ENCODE measurements at places on chromosomes 2 and 18.

DNA sequence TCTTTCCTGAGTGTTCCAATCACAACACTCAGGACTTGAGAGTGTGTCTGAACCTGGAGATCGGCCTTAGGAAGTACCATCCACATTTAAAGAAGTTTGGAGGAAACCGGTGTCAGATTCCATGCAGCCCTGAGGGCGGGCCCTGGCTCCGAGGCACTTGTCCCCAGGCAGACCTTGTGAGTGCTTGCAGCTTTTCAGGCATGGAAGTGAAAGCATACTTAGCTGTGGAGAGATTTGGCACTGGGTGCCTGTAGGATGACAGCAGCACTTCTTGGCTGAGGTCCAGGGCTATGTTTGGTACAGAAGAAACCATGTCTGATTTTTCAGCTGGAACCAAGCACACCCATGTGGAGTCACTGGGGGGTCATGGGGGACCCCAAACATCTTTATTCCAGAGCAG lies 230.8 kb downstream of the SEPTIN10 start:
- DNase-seq = no peak

GRCh38 chr2:41379496-41380221 lies 668.2 kb upstream of the PKDCC start:
- no peak for DNase-seq

- DNase-seq = peak; percentile 2
Measured at GRCh38 chr2:16281451-16282335, 341.3 kb downstream of the MYCN start.

DNA sequence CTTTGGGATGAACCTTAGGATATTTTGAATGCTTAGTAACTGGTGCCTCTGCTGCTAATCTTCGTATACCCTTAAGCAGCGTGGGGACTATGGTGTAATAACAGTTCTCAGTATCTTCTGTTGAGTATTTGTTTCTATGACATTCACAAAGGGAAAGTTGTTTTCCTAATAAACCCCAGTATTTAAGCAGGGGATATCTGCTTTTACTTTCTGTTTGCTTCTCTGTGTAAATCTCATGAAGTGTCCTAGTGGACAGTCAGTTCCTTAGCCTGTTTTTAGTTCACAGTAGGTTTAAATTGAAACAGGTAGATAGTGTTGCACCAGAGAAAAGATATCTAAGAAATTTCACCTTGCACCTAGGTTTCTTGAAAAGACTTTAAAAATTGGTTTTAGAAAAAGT lies 14.9 kb downstream of the KIAA1328 start:
- DNase-seq = no peak

DNA sequence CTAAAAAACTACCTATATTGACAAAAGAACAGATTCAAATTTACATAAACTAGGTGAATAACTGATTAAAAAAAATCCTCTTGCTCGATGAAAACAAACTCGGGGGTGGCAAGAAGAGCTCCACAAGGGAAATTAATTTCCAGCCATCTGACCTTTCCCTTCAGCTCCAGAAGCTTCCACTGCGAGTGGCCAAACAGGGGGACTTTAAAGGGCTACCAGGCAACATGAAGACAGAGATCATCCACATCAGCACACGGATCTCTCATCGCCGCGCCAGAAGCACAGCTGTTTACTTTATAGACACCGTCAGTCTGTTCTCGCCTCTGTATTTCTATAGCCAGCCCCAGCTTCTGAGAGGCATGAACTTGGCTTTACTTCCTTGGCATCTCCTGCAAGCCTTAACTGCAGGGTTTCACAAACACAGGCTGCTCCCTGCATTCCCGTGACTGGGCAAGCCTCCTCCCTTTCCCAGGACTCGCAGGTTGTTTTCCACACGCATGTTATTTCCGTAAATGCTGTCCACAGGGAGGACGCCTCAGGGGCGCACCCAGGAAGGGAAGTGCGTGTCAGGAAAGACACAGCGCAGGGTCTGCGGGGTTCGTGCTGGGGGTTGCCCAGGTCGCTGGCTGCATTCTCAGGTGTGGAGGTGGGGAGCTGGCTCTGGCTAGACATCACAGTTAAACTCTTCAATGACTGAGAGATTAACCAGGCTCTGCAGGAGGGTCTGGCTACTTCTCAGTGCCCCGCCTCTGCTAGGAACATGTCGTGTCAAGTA lies 85.0 kb downstream of the USP40 start:
- no peak for DNase-seq

GRCh38 chr2:99940963-99941362 lies 201.4 kb downstream of the AFF3 start:
- DNase-seq = no peak

- DNase-seq = no peak
Measured at GRCh38 chr2:183185534-183185933, 61.3 kb downstream of the NUP35 start.

Data from CD4-positive, alpha-beta T cell treated with Interleukin-6 for 4 hours (primary cell).